Omental fat pad (tissue), 4 donors: ENCODE measurements at places on chromosomes 2 and 18.
A peak's percentile ranks its signal among the peaks of the same experiment; 100 is the strongest.

DNA sequence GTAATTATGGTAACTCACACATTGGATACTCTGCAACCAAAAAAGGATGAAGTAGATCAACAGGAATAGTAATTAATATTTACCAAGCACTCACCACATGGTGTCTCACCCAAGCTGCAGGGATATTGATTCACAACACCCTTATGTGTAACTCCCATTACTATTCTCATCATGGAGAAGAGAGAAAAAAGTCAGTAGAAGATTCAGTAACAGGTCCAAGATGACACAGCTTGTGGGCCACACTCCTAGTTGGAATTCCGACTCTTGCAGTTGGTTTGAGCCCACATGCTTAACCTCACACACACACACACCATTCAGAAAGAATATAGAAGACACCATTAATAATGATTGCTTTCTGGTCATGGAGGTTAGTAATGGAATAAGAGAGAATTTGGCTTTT lies 1.7 kb upstream of the MLPH start:
- no peak for DNase-seq

DNA sequence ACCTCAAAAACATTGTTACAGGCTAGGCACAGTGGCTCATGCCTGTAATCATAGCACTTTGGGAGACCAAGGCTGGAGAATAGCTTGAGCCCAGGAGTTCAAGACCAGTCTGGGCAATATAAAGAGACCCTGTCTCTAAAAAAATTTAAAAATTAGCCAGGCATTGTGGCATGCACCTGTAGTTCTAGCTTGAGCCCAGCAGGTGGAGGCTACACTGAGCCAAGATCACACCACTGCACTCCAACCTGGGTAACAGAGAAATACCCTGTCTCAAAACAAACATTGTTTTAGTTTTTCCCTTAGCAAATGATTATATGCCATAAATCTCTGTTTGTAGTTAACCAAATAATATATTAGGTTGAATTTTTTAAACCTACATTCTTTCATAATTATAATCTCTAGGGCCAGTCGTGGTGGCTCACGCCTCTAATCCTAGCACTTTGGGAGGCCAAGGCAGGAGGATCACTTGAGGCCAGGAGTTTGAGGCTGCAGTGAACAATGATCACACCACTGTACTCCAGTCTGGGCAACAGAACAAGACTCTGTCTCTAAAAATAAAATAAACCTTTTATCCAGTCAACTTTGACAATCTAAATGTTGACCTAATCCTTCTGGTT lies 13.3 kb upstream of the CYP20A1 start:
- DNase-seq: no peak

DNA sequence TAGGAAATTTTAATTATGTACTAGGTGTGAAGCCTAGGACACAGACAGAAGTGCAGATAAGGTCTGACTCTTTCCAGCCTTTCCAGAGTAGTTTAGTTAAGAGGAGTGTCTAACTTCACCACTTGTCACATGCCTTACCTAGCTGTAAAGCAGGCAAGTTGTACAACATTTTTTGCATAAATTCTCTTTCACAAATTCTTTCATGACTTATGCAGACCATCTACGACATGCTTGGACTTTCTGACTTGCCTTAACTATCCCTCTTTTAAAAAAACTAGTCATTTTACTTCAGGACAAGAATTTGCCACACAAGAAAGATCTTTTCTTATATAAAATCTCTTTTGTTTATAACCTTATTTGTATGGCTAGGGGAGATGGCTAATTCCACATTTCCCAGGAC lies 1273.6 kb upstream of the SLC39A10 start:
- DNase-seq: no peak

DNA sequence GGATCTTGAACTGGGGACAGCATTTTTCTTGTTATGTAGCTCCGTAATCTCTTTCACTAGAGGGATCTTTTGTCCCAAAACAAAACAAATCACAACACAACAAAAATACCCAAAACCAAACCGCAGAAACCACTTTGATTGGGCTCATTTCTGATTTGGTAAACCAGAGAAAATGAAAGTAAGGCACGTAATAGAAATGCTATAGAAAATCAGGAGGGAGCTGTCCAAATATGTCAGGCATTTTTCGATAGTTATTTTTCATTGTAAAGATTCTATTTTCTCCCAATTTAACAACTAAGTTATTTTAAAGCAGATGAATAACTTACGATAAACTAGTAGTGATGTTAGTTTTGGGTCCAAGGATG lies 406.5 kb downstream of the XIRP2 start:
- no peak for DNase-seq

DNA sequence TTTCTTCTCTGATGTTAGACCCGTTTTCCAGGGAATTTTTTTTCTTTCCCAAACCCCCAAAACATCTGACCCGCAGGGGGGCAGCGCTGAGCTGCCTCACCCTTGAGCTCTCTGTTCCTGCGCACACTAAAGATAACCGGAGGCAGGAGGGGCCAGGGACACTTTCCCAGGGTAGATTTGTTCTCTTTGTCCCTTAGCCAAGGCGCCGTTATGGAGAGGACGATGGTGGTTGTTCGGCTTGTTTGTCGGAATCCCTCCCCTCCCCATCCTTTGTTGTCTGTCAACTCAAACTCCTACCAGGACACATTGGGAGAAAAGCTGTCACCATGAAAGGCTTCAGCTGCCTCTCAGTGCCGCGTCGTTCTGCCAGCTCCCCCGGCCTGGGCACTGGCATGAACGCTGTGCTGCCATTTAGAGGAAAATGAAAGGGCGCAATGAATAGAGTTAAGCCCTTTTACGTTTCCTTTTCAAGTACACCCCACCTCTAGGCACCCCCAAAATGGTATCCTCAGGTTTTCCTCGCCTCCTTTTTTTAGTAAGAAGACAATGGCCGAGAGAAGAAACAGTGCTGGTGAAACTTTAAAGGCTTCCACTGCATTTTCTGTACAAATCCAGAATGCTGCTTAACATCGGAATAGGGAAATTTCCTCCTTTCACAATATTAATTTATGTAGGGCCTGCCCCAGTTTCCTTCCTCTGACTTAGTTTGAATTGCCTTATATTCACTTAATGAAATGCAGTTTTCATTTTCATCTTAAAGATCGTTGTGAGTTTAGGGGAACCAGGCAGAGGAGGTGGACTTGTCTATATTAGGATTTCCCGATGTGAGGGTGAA lies 62.1 kb downstream of the RND3 start:
- DNase-seq: no peak

DNA sequence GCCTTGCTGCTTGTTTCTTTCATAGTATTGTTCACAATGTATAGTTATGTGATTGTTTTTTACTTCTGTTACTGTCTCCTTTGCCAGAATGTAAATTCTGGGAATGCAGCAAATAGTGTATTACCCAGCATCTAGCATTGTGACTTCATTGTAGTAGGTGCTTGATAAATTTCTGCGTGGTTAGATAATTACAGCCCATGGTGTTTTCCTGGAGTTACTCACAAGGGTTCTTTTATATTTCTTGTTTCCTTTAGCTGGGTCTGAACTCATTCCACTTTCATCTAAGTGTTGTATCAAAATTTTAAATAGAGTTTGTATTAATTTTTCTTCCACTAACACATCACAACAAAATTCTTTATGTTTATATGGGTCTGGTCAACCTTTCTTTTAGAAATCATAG lies 132.6 kb downstream of the MAP4K4 start:
- no peak for DNase-seq

DNA sequence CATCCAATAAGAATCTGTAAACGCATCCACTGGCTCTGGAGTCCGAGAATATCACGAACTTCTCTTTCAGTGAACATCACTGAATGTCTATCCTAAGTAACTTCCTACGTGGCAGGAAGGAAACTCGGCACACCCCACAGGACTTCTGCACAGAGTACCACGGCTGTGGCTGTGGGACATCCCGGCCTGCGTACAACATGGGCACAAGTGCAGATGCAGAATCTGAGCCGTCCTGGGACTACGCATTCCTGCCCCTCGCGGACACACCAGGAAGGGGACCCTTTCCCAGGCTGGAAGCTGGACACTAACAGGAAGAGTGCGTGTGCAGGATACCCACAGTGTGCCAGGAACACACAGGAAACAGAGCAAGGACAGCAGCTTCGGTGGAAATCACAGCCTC lies 60.6 kb downstream of the ZNF516 start:
- DNase-seq: no peak

DNA sequence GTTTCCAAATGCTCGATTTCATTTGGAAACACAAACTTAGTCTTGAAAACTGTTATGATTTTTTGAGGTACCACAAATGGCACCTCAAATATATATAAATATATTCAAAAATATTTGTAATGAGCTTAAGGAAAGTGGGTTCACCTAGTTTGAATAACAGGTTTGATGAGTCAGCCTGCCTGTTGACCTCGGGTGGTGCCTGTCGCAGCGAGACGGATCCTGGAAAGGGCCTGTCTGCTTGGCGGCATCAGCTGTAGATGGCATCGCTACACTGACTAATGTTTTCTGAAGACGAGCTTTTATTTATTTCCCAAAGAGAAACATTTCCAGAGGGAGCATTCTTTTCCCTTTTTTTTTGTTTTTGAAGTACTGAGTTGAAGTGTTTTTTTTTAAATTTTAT lies 6.9 kb downstream of the ALLC start:
- no peak for DNase-seq

- no peak for DNase-seq
Observed at GRCh38 chr2:18077704-18078103, 199.2 kb downstream of the KCNS3 start.

- DNase-seq: no peak
Observed at GRCh38 chr2:172858473-172858745, 122.8 kb downstream of the RAPGEF4 start.

DNA sequence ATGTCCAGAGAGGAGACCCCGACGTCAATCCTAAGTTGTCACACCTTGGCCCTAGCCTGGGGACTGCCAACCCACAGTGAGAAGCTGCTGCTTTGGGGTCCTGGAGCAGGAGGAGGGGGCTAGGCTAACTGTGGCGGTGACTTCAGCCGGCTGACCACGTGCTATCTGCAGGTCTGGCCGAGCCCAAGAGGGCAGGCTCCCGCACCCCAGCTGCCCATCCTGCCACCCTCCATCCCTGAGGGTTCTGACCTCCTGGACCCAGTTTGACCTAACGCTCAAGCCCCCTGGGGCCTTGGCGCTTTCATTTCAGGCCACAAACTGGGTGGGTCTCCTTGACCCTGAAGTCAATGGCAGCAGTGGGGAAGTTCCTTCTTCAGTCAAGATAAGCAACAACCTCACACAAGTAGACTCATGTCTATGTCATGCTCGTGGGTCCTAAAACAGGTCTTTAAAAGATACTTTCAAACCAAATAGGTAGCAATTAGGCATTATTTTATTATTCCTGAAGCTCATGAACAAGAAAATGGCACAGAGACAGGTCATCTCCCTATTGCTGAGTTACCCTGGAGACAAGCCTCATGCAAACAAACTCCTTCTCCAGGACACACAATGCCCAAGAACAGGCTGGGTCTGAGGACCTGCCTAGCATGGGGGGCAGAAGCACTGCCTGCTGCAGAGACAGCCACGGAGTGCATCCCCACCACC lies 2.3 kb downstream of the HES6 start:
- DNase-seq: no peak

- peak; percentile 67 for DNase-seq
Observed at GRCh38 chr2:27735263-27735904, 36.1 kb upstream of the MRPL33 start.

DNA sequence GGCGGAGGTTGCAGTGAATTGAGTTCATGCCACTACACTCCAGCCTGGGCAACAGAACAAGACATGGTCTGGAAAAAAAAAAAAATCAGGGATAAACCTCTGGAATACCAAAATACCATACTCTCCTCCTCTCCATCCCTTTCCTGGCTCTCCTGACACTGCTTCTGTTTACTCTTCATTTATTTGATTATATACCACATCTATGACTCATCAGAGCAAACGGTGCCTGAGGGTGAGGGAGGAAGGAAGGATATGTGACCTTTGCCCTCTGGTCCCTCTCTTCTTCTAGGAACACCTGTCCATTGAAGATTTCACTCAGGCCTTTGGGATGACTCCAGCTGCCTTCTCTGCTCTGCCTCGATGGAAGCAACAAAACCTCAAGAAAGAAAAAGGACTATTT lies 30.0 kb downstream of the VIL1 start:
- DNase-seq: no peak

- peak; percentile 36 for DNase-seq
Observed at GRCh38 chr2:102806250-102806837, 44.5 kb downstream of the TMEM182 start.

DNA sequence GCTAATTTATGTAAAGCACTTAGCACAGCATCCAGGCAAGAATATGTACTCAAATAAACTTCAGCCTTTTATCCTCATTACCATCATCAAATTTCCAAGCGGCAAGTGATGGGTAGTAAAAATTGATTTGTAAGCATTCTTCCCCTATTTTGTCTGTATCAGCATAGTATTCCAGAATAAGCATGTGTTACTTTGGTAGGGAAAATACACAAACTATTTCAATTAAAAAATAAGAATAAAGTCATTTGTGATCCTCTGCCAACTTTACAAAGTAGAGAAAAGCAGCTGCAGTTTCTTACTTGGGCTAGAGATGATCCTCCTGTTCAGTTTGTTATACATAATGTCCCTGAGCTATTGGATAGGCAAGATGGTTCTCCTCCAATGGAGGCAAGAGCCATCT lies 493.2 kb downstream of the ZEB2 start:
- DNase-seq: no peak

GRCh38 chr18:10518595-10519255 lies 7.1 kb upstream of the NAPG start:
- no peak for DNase-seq

GRCh38 chr2:149084924-149085795 lies 46.7 kb downstream of the LYPD6B start:
- DNase-seq: no peak
